ENCODE measurements at places on chromosomes 4 and X. TPM values are rescaled to one million over a fixed set of nuclear protein-coding genes. Genes with fewer than 3 reads are reported as not detected.

- no peak for DNase-seq
Measured at GRCh38 chrX:72245461-72246089, 6.7 kb upstream of the ERCC6L start.

MGAT4D gene
- not detected for total RNA-seq

DNA sequence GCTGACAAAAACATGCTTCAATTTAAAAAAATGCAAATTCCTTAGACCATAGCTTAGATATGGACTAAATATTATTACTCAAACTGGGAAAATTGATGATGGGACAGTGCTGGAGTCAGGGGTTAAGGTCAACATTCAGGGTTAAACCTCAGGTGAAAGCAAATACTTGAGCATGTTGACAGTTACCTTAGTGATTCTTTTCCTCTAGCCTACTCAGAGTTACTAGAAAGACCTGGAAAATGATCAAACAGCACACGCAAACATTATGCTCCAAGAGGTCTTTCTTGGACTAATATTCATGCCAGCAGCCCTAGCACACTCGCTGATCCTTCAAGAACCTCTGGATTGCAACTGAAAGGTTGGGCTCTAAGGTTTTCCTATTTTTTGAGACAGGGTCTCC, 10.8 kb downstream of the IGFBP7 start:
- DNase-seq: no peak

DNA sequence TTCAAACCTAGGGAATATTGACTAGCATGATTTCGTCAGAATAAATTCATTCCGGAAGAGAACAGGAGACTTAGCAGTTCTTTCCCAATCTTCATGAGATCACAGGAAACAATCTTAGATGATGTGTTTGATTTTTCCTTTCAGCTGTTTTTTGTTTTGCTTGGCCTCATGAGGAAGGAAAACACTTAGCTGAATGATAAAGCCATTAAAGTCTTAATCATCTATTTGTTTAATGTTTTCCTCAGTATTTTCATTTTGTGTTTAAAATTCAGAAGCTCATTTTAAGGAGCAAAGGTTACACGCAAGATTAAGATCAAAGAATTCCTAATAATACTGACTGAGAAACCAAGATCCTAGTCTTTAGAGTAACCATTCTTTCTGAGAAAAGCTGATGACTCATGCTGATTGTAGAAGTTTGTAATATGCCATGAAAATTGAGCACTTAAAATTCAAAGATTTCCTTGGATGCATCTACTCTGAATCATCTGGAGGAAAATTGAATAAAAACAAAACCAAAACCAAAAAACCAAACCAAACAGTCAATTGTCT, 15.4 kb upstream of the TBC1D19 start:
- no peak for DNase-seq

DNA sequence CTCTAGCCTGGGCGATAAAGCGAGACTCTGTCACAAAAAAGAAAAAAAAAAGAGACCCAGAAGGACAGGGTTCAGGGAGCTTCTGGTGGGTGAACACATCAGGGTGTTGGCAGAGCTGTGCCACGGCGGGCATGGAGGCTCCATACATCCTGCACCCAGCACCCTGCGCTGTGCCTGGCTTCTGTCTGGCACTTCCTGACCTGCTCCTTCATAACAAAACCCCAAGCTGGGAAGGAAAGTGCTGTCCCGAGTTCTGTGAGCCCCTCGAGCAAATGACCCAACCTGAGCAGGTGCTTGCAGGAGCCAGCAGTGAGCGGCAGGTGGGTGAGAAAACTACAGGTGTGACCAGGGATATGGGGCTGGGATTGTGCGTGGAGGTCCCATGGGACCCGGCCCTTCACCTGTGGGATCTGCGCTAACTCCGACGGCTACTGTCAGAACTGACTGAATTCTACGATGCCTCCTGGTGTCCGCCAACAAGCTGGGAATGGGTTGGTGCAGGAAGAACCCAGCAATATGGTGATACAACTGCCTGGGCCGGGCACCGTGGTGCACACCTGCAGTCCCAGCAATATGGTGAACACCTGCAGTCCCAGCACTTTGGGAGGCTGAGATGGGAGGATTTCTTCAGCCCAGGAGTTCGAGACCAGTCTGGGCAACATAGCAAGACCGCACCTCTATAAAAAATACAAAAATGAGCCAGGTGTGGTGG, 18.9 kb downstream of the ASMTL start:
- DNase-seq: no peak

DNA sequence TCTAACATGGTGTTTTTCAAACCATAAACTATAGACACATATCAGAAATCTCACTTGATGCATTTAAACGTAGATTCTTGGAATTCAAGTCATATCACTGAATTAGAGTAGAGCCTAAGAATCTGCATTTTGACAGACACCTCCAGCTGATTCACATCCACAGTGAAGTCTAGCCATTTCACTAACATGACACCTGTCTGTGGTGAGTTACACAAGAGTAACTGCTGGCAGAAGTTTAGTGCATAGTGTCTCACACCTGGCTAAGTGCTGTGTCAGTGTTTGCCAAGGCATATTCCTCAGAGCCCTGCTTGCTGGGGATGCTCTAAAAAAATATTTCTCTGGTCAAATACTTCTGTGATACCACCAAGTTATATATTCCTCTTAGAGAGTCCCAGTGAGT, 237.5 kb upstream of the DIAPH2 start:
- no peak for DNase-seq

HS6ST2 gene
- total RNA-seq: 3.7 TPM

DNA sequence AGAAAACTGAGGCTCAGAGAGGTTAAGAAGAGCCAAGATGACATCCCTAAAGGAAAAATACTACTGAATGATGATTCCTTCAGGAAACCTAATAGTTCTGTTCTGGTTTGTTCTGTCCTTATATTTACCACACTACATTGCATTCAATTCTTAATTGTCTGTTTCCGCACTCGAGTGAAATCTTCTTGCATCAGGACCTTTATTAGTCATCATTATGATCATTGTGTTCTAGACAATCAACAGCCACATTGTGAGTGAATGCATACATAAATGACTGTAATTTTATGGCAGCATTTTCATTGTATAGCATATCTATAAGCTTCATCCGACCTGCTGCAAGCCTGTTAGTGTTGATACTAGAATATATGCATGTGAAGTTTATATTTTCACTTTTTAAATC, 156.7 kb upstream of the FAM241A start:
- DNase-seq: no peak

Measured in H1 (cell line).